ENCODE measurements at places on chromosomes 5 and 9. TPM values are rescaled to one million over a fixed set of nuclear protein-coding genes. Genes with fewer than 3 reads are reported as not detected.

The MACROH2A1 gene
- 281 TPM for total RNA-seq

The SCGB3A2 gene
- total RNA-seq: not detected

The APBA1 gene
- total RNA-seq: 0.79 TPM

The PDGFRB gene
- 68.9 TPM for total RNA-seq

The TENT4A gene
- total RNA-seq: 37.4 TPM

The ZNF618 gene
- 0.79 TPM for total RNA-seq

The IL5 gene
- total RNA-seq: 20.0 TPM

The TEK gene
- not detected for total RNA-seq

The LHFPL2 gene
- total RNA-seq: not detected

The MRPL22 gene
- total RNA-seq: 70.2 TPM

The GLRA1 gene
- total RNA-seq: not detected

The HMGCS1 gene
- total RNA-seq: 121 TPM

The DPYSL3 gene
- 0.30 TPM for total RNA-seq

The CKMT2 gene
- not detected for total RNA-seq

The NAIF1 gene
- total RNA-seq: 16.7 TPM

The PCDHGA9 gene
- total RNA-seq: not detected

The MRPS2 gene
- total RNA-seq: 34.7 TPM

The INSL6 gene
- total RNA-seq: not detected

The TSSK1B gene
- not detected for total RNA-seq

The UBTD2 gene
- total RNA-seq: 8.7 TPM

The PLCXD3 gene
- not detected for total RNA-seq

The WNK2 gene
- not detected for total RNA-seq

The SEMA6A gene
- total RNA-seq: not detected

The SCGB3A1 gene
- not detected for total RNA-seq

The SH3RF2 gene
- not detected for total RNA-seq

The DRD1 gene
- total RNA-seq: not detected

The FXN gene
- 19.9 TPM for total RNA-seq

The EQTN gene
- not detected for total RNA-seq

The FGFR4 gene
- total RNA-seq: 0.29 TPM

The ANKRD20A1 gene
- total RNA-seq: not detected

The PRDM9 gene
- not detected for total RNA-seq

The RNF183 gene
- total RNA-seq: not detected

The CEP78 gene
- total RNA-seq: 54.0 TPM

The LHX3 gene
- total RNA-seq: not detected

The TPPP gene
- total RNA-seq: 0.20 TPM

The GPX8 gene
- not detected for total RNA-seq

The LRRTM2 gene
- total RNA-seq: not detected

The EHMT1 gene
- total RNA-seq: 99.9 TPM

The SPATA31E1 gene
- total RNA-seq: not detected

The CCDC192 gene
- not detected for total RNA-seq

The LCN10 gene
- total RNA-seq: not detected

The SPOCK1 gene
- total RNA-seq: 0.38 TPM

The UAP1L1 gene
- total RNA-seq: 32.6 TPM

The SPATA31C1 gene
- total RNA-seq: not detected

The FBN2 gene
- total RNA-seq: not detected

The STING1 gene
- 103 TPM for total RNA-seq
